LoVo (cell line): ENCODE measurements at places on chromosomes 11 and 22.

DNA sequence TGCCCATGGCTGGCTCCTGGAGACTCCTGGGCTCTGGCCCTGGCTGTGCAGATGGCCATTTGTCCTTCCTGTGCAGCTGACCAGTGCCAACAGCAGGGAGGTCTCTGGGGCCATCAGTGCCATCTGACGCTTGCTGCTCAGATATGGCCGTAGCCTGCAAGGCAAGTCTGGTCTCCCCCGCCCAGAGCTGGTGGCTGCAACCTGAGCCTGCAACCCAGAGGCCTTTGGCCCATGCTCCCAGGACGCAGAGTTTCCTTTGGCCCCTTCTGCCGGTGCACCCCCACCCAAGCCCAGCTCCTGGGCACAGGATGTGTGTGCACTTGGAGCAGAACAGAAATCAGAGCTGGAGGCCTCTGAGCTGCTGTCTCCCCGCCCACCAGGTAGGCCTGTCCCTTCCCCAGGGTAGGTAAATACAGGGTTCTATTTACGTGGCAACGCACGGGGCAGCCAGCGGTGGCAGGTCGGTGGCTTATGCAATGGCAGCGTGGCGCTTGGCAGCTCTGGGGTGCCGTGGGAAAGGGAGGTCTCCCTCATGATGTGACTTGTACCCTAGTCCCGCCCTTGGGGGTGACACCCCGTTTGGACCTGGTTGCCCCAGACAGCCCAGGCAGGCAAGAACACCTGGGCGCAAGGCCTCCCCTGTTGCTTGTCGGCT, 21.0 kb upstream of the MYEOV start:
- no peak for DNase-seq

DNA sequence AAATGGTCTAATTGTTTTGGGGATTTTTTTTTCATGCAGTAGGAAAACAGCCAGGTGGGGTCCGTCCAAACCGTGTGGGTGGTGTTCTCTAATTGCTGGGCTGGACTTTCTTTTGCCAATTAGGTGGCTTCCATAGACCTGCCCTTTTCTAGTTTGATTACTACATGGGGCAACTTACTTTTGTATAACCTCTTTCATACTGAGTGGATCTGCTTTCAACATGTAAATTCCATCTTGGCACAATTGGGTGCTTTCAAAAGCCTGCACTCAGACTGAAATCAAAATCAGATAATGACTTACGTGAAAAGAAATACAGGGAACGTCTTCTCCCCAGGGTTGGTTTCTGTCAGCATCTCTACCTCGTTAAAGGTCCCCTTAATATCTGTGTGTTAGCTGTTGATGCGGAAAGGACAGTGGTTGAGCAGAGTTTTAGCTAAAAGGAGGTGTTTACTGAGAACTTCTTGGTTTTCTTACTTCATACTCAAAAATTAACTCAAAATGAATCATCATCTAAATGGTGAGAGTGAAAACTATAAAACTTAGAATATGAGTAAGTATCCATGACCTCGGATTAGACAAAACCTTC, 72.1 kb downstream of the BARX2 start:
- no peak for DNase-seq

DNA sequence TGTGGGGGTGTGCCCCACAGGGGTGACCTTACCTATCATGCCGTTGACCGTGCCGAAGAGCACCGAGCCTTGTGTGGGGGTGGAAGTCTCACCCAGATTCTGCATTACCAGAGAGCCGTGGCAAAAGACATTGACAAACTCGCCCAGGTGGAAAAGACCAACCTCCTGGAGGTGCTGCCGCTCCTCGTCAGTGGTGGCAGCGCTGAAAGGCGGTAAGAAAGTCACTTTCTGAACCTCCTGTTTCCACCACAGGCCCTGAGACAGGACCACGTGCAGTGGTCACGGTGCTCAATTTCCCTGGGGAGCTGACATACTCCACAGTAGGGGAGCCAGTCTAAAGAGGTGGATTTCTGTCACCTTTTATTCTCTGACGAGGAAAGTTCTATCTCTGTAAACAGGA, 7.4 kb upstream of the VWCE start:
- no peak for DNase-seq

DNA sequence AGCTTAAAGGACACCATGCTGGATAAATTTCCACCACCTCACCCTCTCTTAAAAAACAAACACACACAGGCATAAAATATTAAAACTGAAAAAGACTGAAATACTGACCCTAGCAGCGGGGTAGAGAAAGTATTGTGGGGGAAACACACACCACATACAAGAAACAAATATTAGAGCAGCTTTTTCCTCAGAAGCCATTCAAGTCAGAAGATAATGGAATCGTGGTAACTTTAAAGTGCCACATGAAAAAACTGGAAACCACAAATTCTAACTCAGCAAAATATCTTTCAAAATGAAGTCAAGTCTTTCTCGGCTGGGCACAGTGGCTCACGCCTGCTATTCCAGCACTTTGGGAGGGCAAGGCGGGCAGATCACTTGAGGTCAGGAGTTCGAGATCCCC, 223.2 kb downstream of the DYNC2H1 start:
- no peak for DNase-seq

DNA sequence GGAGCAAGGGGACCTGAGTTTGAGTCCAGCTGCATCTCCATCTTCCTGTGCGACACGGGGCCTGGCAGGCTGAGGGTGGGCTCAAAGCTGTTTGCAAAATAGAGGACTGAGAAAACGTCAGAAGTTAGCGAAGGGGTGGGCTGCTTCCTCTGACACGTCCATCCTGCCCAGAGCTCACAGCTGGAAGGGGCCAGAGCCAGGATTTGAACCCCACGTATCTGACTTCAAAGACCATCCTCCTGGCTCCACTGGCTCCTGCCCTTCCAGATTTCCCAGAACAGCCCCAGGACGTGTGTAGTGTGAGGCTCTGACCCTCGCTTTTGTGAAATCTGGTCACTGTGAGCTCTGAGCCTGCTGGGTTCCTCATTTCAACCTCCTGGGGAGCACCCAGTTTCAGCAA, 56.3 kb downstream of the CD82 start:
- no peak for DNase-seq

DNA sequence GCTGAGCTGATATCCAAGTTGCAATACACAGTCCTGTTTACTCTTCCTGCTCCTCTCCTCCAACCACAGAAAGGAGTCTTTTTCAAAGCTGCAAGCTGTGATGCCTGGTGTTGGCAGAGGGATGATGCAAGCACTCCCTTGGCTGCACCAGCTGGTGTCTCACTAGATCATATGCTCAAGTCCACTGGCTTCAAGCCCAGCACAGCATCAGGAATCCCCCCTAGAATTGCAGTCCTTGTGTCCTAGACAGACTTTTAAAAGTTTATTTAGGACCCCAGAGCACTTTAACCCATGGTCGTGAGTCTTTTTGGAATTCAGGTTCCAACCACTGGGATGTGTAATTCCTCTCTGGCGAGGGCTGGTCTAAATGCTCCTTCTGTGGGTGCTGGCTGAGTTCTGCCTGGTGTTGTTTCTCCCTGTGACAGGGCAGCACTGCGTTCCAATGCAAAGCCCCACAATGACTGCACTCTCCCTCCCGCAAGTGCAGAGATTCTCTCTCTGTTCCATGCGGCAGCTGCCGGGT, 1.9 kb upstream of the HEPN1 start:
- no peak for DNase-seq

DNA sequence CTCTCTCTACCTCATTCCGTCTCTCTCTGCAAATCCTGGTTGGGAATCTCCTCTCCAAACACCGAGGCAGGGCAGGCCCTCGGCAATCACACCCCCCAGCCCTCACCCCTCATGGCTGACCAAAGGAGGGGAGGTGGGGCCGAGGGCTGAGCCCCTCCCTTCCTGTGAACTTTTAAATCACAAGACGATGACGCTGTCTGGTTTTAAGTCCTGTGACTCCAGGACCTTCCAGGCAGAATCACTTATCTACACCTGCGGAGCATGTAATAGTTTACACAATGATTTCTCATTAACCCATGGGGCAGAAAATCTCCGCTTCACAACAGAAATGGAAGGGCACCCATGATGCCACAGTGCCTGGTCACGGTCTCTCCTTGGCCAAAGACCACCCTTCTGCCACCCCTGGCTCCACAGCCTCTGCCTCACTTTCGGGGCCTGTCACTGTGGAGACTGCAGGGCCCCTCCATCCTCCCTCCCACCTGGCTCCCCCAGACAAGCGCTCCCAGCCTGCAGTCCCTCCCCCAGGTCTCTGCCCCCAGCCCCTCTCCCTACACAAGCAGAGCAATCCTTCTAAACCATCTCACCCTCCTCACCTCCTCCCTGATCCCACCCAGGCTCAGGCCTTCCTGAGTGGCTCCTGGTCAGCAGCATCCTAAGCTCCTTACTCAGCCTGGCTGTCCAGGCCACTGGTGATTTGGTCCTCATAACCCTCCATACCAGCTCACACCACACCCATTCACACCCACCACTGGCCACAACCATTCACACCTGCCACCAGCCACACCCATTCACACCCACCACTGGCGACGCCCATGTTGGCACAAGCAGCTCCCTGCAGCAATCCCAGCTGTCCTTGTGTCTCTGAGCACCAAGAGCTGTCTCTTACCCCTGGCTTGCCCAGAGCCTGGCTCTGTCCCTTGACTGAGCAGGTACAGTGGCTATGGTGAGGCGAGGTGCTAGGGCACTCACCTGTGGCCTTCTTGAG, 30.7 kb upstream of the ARFGAP3 start:
- peak; percentile 1 for DNase-seq

DNA sequence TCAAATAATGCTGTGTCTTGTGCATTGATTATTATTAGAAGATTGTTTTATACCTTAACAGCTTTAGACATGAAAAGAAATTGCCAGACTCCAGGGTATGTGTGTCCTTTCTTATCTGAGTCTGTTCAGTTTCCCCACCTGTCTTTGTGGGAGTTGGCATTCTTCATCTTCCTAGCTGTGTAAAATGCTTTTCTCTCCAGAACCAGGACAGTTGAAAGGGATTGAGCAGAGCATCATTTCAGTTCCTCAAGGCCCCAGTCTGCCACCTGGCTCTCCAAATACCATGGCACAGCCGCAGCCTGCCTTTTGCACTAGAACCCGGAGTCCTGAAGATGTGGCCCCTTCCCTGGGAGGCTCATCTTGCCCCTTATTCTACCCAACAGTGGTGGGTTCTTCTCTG, 851.9 kb downstream of the NTM start:
- no peak for DNase-seq

DNA sequence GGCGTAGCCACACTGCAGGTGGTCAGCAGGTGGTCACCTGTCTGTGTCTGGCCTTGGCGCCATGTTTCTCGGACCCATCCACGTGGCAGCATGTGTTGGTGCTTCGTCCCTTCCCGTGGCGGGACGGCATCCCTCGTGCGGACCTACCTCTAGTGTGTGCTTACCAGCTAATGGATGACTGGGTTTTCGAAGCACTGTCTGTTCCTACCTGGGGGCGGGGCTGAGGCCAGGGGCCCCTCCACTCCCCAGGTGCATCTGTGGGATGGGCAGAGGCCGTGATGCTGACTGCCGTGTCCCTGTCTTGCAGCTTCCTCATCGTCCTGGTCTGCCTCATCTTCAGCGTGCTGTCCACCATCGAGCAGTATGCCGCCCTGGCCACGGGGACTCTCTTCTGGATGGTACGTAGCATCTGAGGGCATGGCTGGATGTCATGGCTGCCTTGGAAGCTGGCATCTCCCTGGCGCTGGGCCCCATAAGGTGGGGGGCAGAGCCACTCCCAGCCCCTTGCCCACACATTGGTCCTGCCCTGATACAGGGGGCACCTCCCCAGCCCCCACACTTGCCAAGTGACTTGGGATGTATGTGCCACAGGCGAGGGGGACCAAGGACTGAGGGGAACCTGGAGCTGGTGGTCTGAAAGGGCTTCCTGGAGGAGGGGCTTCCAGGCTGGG, 82.9 kb downstream of the KCNQ1 start:
- no peak for DNase-seq

DNA sequence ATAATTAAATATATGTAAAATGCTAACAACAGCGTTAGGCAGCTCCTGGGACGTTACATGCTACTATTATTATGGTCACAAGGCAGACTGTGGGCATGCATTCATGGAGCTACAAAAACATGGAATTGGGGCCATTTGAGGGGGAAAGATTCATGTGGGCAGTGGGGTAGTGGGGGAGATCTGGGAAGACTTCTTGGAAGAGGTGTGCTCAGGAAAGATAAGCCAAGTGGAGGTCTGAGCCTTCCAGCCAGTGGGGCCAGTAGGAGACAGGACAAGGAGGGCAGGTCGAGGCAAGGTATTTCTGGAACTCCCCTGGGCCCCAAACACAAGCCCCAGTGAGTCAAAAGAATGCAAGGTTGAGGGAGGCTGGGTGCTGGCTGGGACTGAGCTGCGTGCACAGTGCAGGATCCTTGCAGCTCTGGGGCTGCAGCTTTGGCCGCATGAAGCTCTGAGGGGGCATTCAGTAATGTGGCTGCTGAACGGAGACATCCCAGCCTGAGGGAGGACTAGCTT, 35.4 kb downstream of the CYTH4 start:
- no peak for DNase-seq

- DNase-seq, result no peak
Measured at GRCh38 chr11:44955015-44955738, 4.5 kb upstream of the TP53I11 start.

GRCh38 chr22:39569066-39569465, 1.5 kb upstream of the CACNA1I start:
- DNase-seq, result no peak

- DNase-seq, result no peak
Measured at GRCh38 chr11:45145083-45145378, 1.4 kb upstream of the PRDM11 start.

GRCh38 chr11:15687342-15687741, 572.6 kb downstream of the INSC start:
- DNase-seq, result no peak

DNA sequence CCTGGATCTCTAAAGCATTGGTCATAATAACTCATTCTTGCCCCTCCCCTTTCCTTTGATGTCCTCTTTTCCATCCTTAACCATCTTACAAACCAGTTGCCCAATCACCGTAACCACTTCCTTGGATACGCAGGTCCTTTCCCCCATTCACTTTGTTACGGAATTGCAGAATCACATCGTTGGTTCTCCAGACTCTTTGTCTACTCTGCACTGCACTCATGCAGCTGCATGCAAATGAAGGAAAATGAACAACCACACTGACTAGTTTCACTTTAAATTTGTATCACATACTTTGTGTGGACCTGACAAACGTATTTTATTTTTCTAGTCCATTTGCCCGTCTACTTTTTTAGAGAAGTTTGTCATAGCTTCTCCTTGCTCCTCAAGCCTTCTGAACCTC, 69.9 kb downstream of the SLC5A12 start:
- DNase-seq, result no peak

DNA sequence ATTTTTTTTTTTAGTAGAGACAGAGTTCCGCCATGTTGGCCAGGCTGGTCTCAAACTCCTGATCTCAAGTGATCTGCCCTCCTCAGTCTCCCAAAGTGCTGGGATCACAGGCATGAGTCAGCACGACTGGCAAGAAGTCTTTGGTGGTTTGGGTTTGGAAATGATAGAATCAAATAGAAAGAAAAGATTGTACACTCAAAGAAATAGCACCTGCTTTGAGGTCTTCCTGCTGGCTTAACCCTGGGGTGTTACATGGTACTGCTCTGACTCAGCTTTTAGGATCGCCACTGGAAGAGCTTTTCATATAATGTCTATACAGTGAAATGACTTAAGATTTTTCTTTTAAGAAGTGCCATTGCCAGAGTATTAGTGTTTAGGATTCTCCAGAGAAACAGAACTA, 50.2 kb downstream of the JAM3 start:
- no peak for DNase-seq
